Muscle of arm (tissue), 14 donors: ENCODE measurements at places on chromosomes 12 and 14.
A peak's percentile ranks its signal among the peaks of the same experiment; 100 is the strongest.

- DNase-seq = peak; percentile 72
These were observed 4.4 kb downstream of the KRT86 start for GRCh38 chr12:52278575-52279421.

DNA sequence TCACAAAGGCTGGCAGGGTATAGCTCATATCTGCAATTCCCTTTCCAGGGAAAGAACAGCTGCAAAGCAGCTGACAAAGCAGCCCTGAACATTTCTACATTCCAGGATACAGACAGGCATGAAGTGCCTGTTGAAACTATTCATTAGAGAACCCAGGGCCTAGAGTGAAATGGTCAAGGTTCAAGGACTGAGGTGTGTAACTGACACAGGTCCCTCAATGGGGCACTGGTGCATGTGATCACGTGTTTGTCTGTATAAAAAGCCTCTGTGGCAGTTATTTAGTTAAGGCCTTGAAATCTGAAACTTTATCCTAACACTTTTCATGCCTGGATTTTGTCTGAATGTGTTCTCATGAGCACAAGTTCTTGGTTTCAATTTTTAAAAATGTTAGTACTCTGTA lies 47.1 kb downstream of the GIT2 start:
- DNase-seq = no peak

DNA sequence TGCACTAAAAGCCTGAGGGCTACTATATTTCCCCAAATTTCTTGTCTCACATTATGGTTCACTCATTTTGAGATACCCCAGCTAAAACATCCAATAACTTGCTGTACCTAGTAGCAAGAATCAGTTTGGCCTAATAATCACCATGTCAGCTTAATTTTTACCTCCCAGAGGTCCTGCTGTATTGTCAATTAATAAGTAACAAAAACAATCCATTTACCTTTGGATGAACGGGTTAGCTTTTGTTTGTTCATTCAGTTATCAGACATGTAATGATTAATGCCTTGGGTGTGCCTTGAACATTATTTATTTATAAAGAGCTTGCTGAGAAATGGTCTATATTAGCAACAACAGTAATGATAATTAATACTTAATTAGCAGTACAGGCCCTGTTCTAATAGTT lies 57.0 kb downstream of the MON2 start:
- no peak for DNase-seq

GRCh38 chr14:68757618-68758081 lies 35.2 kb downstream of the ZFP36L1 start:
- no peak for DNase-seq

DNA sequence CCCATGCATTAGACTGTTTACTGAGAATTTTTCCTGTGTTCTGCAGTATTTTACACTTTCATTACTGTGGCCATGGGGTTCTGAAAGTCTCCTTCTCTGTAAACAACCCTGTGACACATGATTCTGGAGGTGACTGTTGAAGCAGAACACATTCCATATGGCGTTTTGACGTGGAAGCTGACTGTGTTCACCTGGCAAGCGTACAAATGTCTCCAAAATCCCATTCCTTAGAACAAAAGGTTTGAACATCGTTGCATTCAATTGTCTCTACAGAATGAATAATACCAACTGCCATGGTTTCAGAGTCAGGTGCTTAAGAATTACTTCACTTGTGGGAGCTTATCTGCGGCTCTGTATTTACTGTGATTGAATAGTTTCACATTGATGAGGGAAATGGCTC lies 485.6 kb upstream of the TMEM132C start:
- DNase-seq = no peak

GRCh38 chr12:123132951-123133619 lies 17.8 kb downstream of the PITPNM2 start:
- DNase-seq = no peak

DNA sequence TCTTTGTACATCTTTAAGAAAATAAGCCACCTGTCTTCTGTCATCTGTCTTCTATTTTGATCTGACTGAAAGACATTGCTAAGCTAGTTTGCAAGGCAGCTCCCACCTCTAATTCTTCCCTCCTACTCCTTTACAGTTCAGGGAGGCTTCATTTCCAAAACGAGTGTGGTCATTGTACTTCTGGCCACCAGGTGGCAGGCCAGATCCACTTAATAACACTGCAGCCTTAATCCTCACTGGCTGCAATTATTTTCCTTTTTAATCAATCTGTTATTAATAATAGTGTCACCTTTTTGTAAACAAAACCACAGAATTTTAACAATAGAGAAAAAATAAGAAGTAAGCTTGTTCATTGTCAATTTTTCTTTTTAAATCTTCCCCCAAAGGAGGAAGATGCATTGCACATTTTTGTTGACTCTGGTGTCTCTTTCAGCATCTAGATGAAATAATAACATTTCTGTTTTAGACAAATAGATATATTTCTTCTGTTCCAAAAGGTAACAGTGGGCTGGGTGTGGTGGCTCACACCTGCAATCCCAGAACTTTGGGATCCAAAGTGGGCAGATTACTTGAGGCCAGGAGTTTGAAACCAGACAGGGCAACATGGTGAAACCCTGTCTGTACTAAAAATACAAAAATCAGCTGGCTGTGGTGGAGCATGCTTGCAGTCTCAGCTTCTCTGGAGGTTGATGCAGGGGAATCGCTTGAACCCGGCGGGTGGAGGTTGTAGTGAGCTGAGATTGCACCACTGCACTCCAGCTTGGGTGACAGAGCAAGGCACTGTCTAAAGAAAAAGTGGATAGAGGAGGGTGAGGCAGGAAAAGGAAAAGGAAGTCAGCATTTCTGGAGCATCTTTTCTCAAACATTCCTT lies 23.3 kb downstream of the GABARAPL1 start:
- peak; percentile 30 for DNase-seq

DNA sequence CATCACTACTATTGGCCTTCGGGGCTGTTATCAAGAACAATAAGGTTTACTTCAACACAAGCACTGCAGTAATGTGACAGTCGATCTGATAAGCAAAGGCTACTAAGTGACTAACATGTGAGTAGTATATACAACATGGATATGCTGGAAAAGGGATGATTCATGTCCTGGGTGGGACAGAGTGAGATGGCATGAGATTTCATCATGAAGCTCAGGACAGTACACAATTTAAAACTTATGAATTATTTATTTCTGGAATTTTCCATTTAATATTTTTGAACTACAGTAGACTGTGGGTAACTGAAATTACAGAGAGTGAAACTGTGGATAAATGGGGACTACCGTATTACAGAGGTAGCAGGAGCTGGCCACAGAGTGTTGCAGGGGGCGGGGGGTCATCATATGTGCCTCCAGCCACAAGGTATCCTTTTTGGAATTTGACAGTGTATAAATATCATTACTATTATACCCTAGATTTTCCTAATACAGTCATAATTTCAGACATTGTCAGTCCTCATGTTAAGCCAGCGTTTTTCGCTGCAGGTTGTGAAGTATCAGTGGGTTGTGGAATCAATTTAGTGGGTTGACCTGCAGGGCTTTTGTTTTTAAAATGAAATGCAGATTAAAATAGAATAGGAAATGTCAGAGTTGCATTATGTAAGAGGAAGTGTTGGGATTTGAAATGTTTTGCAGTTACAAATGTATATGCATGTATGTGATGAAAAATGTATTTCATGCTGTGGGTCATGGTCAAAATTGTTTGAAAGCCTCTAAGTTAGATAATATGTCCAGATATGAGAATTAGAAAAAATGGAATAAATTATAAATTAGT lies 148.0 kb upstream of the NUDT4 start:
- no peak for DNase-seq

GRCh38 chr12:118188690-118189371 lies 52.9 kb downstream of the PEBP1 start:
- peak; percentile 66 for DNase-seq

DNA sequence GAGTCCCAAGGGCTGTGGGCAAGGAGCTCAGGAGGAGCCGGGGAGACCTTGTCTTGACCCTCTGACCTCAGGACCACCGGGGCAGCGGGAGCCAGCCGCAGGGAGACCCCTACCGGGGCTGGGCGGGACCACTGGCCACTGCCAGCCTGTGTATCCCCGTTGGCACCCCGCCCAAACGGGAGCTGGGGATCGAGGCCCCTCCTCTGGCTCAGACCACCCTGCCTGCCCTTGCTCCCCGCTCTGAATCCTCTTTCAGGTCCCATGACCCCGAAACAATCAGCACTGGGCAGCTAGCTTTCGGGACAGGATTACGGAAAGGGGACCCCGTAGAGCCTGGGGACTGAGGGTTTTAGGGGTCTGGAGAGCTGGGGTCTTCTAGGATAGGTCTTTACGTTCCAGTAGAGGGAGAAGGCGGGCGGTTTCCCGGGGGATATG lies 1.3 kb downstream of the GLI1 start:
- DNase-seq = no peak

- no peak for DNase-seq
These were observed at the start of gene RPL10L for GRCh38 chr14:46651526-46652144. RPL10L (minus strand) TSS chr14:46651781; CDS start chr14:46651736, 45 bp downstream.

DNA sequence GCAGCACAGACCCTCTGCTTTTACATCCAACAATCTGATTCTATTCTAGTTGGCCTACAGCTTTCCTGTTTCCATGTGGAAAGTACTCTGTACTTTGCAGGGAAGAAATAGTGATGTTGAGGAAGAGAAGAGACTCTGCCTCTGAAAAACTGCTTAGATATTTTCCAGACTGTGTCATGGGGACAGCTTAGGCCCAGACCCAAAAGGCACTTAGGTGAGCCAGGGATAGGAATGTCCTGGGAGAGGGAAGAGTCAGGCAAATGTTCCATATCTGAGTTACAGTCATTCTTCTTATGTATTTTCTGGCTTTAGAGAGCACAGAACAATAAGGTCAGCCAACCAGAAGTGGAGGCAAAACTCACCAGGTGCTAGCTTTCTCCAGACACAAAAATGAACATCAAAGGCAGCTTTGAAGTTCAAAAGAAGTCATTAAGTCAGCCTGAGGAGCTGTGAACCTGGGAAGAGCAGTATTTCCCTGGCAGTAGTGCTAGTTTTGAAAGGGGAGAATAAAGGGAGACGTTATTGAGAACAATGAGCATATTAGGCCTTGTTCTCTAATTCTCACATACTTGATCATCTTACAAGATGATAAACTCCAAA lies 199.7 kb upstream of the LMNTD1 start:
- DNase-seq = peak; percentile 27

DNA sequence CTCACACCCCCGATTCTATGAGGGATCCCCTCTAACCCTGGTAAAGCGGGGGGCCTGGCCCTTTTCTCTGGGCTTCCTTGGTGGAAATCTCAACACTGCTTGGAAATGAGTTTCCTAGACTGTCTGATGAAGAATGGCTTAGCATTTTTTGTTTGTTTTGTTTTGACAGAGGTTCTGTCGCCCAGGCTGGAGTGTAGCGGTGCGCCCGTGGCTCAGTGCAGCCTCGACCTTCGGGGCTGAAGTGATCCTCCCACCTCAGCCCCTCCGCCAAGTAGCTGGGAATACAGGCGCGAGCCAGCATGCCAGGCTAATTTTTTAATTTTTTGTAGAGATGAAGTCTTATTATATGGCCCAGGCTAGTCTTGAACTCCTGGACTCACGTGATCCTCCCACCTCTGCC lies 30.3 kb downstream of the TC2N start:
- no peak for DNase-seq

- peak; percentile 13 for DNase-seq
These were observed 130.2 kb downstream of the TSHR start for GRCh38 chr14:81085596-81085995.

- DNase-seq = no peak
These were observed 28.8 kb downstream of the BCAT1 start for GRCh38 chr12:24920141-24920540.

GRCh38 chr14:74080820-74081460 lies 3.3 kb downstream of the ALDH6A1 start:
- no peak for DNase-seq

DNA sequence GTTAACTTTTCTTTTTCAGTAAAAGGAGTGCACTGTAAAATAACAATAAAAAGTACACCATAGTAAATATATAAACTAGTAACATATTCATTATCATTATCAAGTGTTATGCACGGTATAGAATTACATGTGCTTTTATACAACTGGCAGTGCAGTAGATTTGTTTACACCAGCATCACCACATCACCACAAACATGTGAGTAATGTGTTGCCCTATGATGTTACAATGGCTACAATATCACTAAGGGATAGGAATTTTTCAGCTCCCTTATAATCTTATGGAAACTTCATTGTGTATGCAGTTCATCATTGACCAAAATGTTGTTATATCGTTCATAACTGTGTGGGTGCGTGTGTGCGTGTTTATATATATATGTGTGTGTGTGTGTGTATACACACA lies 23.5 kb upstream of the NEDD1 start:
- DNase-seq = no peak
